ENCODE measurements at places on chromosomes 7 and 10.

GRCh38 chr7:1537535-1538412 lies 7.3 kb downstream of the MAFK start:
- DNase-seq: peak; percentile 96

- DNase-seq: no peak
Measured at GRCh38 chr10:128167926-128168520, 41.8 kb upstream of the MKI67 start.

DNA sequence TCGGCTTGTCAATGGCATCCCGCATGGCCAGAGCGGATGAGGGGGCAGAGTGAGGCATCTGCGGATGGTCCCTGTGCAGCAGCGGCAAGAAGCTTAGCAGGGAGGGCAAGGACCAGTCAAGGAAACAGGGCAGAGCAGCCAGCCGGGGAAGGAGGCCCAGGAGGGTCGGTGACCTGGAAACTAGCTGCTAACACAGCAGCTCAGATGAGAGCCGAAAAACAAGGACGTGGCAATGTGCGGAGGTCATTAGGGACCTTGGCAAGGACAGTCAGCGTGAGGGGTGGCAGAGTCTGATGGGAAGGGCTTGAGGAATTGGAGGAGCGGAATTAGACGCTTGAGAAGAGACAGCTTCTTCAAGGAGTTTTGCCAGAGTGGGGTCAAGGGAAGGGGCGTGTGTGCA lies 20.1 kb upstream of the SH2B2 start:
- no peak for DNase-seq

DNA sequence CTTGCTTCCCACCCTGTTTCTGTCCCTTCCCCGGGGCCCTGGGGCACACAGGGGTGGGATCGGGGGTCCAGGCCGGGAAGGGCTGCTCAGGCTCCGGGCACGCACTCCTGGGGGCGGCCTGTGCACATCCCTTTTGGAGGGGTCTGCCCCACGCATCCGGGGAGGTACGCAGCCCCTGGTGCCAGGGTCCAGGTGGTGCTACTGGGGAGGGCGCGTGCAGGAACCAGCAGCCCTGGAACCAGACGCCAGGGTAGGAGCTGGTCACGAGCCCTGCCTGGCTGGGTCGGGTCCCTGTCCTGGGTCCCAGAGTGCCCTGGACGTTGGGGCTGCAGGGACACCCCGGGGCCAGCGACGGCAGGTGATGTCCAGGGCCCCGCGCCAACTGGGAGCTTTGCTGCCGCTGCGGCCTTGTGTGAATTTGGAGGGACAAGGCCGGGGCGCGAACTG lies 53.4 kb downstream of the GLRX3 start:
- DNase-seq: no peak

- no peak for DNase-seq
Measured at GRCh38 chr7:7104314-7104698, 78.0 kb upstream of the C1GALT1 start.

DNA sequence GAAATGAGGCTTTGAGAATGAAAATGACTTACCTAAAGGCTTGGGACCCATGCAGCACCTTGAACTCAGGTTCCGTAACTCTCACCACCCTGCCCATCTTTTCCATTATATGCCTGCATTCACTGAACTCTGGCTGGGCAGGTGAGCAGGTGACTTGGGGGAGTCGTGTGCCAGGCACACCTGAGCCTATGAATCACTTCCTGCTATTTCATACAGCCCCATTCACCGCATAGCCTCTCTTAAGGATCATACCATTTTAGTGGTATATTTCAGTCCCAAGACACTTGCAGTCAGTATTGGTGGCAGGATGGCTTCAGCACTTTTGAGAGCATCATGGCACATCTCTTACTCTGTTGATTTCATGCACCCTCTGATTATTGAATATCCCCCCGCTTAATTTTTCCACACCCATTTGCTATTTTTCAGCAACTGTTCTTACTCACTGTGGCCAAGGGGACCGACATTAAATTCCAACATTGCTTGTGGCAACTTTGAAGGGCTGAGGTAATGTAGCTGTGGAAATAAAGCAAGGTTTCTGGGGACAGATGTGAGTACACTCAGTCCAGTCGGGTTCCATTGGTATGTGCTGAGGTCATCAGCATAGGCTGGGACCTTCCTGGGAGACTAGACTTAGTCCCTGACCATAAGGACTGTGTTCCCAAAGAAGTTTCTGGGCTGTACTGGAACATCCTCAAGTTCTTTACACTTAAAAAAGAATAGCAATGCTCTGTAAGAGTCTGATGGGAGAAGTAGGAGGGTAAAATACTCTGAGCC lies 39.8 kb upstream of the ZNF438 start:
- peak; percentile 74 for DNase-seq

- DNase-seq: no peak
Measured at GRCh38 chr7:158276414-158277218, 311.0 kb downstream of the PTPRN2 start.

- DNase-seq: no peak
Measured at GRCh38 chr10:88852327-88852726, 683 bp upstream of the ANKRD22 start.

GRCh38 chr7:17674166-17674942 lies 265.9 kb downstream of the SNX13 start:
- no peak for DNase-seq

- DNase-seq: no peak
Measured at GRCh38 chr10:18260310-18260922, 120.2 kb downstream of the CACNB2 start.

GRCh38 chr7:151317936-151318335 lies 23.7 kb upstream of the NUB1 start:
- no peak for DNase-seq

DNA sequence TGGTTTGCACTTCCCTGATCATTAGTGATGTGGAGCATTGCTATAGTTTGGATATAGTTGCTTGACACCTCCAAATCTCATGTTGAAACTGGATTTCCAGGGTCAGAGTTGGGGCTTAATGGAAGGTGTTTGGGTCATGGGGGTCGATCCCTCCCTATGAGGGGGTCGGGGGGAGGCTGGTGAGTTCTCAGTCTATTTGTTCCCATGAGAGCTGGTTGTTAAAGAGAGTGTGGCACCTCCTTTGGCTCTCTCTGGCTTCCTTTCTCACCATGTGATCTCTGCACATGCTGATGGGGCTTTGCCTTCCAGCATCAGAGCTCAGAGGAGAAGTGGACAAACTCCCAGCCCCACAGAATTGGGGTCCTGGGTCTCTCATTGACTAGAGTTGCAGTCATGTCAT lies 36.8 kb upstream of the BAMBI start:
- no peak for DNase-seq

GRCh38 chr10:114684084-114684821 lies 26.2 kb upstream of the ABLIM1 start:
- DNase-seq: peak; percentile 58

- DNase-seq: peak; percentile 4
Measured at GRCh38 chr7:38411404-38411803, 138.0 kb upstream of the TARP start.

- no peak for DNase-seq
Measured at GRCh38 chr7:7868572-7868899, 100.1 kb upstream of the GLCCI1 start.

- DNase-seq: no peak
Measured at GRCh38 chr10:112429147-112429546, 17.6 kb downstream of the ZDHHC6 start.

DNA sequence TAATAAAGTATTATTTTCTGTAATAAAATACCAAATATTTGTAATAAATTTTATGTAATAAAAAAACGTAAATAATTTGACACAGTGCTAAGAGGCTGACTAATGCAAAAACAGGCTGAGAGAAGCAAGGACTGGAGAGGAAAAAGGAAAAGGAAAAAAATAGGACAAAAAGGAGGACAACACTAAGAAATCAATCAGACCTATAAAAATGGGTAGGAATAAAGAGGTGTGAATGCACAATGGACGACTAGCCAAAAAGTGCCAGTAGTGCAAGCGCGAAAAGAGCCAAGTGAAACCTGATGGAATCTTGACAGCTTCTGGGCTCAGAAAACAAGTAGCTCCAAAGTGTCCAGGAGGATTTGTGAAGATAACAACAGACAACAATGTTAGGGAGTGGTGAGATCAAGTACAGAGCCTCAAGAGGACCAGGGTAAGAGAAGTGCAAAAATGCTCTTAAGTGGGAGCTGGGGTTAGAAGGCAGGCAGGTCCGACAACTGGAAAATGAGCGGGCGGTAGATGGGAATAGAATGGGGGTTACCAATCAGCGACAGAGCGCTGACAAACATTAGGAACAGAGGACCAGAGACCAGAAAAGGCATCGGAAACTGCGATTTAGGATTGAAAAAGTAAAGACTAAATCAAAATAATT lies 1.2 kb downstream of the BRAF start:
- DNase-seq: no peak

- no peak for DNase-seq
Measured at GRCh38 chr7:98687111-98687751, 70.1 kb downstream of the NPTX2 start.

Measured in fibroblast of skin of scalp (primary cell).